ENCODE measurements at places on chromosomes 12 and 14.

GRCh38 chr12:57179331-57180086 lies 32.1 kb upstream of the LRP1-AS start:
- no peak for DNase-seq

DNA sequence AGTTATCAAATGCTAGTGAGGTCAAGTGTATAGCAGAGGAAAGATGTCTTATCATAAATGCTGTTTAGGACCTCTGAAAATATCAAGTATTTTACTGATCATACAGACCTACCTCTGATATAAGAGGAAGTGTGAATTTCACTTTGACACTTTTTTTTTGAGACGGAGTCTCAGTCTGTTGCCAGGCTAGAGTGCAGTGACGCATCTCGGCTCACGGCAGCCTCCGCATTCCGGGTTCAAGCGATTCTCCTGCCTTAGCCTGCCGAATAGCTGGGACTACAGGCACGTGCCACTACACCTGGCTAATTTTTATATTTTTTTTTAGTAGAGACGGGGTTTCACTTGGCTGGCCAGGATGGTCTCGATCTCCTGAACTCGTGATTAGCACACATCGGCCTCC lies 55.1 kb upstream of the PIK3C2G start:
- no peak for DNase-seq

- DNase-seq, result no peak
Observed at GRCh38 chr12:39047539-39048262, 142.3 kb upstream of the CPNE8 start.

- DNase-seq, result no peak
Observed at GRCh38 chr12:12546314-12546772, 16.3 kb downstream of the DUSP16 start.

DNA sequence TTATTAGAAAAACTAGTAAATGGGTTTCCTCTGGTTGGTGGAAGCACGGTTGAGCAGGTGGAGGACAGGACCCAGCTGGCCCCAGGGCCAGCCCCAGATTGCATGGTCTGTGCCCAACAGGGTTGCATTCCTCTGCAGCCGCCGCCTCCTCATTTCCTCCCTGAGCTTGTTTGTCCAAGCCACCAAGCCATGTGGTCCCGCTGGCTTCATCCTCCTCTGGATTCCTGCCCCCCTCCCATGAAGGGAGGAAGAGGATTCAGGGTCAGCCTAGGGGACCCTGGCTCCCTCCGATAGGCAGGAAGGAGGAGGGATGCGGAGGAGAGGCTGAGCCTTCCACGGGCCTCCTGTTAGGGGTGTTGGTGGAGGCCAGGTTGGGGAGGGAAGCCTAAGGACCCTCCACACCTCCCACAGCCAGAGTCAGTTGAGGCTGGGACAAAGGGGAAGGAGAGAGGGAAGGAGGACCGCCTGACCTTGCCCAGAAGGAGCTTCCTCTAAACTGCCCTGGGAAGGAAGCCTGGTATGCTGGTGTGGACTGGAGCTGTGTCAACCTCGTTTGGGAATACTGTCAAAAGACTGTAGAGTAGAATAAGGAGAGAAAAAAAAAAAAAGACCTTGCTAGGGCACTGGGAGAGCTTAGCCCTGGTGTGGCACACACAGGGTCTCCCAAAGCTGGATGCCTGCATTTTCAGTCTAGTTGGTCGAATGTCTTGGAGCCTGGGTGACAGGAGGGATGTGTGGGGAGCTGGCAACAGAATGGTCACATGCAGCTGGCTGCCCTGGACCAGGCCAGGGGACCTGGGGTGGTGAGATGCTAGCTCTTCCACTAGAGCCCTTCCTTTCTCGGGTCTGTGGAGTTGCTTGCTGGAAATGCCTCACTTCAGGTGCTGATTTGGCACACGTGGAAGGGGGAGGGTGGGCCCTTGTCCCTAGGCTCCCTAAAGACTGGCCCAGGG lies 42.4 kb downstream of the PLEKHG3 start:
- no peak for DNase-seq

GRCh38 chr12:96195845-96196451 lies 1.8 kb downstream of the ELK3 start:
- DNase-seq, result peak; percentile 42

DNA sequence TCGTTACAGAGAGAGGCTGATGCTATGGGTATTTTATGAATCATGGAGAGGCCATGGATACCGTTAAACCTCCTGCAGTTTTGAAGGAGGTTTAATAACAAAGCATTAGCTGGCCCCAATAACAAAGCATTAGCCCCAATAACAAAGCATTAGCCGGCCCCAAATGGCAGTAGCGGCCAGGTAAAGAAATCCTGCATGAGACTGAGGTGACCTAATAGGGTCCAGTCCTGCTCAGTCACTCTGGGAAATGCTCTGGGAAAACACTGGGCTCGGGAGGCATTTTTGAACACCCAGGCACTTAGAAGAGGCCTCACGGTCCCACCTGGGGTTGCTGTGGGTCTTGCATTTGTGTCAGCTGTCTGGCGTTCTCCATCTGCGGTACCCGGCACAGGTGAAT lies 776 bp upstream of the RIN3 start:
- no peak for DNase-seq

- DNase-seq, result no peak
Observed at GRCh38 chr12:52043386-52044212, 7.6 kb upstream of the NR4A1 start.

- no peak for DNase-seq
Observed at GRCh38 chr14:104690861-104691455, 1.5 kb downstream of the INF2 start.

- DNase-seq, result no peak
Observed at GRCh38 chr12:81325086-81325485, 247.2 kb downstream of the ACSS3 start.

DNA sequence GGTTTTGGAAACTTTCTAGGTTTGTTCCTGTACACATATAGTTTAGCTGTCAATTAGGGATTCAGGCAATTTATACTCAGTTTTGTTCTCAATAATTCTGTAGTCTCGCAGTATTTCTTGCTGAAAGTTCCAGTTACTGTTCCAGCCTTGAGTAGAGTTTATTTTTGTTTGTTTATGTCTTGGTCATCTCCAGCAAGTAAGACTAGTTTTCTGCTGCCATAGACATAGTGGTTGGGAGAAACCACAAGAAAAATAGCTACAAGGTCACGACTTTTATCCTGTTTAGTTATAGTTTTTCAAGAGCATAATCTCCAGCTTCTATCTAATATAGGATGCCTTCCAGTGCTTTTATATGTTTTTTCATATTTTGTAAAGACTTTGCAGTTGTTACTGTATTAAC lies 99.6 kb upstream of the FOXG1 start:
- DNase-seq, result no peak

GRCh38 chr14:74648601-74649000 lies 36.6 kb upstream of the LTBP2 start:
- no peak for DNase-seq

- peak; percentile 98 for DNase-seq
Observed at GRCh38 chr12:49740930-49741881, at the start of gene TMBIM6. Gene TMBIM6, plus strand, starts transcription at chr12:49741557. Its CDS starts 10,937 bp downstream, at chr12:49752494.

DNA sequence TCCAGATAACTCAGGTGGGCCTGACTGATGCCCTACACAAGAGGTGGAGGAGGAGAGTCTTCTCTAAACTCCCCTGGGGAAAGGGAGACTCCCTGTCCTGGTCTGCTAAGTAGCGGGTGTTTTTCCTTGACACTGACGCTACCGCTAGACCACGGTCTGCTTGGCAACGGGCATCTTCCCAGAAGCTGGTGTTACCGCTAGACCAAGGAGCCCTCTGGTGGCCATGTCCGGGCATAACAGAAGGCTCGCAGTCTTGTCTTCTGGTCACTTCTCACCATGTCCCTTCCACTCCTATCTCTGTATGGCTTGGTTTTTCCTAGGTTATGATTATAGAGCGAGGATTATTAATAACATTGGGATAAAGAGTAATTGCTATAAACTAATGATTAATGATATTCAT lies 965.5 kb downstream of the TMEM121 start:
- DNase-seq, result no peak

DNA sequence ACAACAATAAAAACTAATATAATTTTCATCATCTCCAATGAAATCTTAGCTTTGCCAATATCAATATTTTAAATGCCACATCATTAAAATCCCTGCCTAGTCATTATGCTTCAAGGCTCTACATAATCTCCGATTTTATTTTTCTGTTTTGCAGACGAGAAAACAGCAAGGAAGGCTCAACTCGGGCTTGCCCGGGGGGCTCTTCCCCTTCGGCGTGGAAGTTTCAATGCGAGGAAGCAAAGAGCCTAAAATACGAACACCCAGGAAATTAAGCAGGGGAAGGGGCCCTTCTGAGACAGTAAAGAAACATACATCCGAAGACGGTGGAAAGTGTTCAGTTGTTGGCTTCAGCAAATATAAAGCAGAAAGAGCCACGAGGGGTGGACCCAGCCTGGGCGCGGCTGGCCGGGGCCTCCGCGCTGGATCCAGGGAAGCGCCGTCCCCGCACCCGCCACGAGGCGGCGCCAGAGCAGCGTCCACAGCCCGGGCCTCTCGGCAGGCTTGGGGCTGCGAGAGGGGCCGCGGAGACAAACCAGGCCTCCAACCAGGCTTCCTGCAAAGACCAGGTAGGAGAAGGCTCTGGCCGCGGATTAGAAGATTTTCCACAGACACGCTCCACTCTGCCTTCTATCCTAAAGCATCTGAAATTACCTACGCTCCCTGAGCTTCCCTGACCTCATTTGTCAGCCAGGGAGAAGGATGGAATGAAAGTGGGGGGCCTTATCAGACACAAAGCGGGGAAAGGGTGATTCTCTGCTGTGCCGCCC lies 77.2 kb downstream of the SERPINA3 start:
- DNase-seq, result peak; percentile 41

GRCh38 chr12:96892104-96892503 lies 15.0 kb upstream of the NEDD1 start:
- DNase-seq, result no peak

DNA sequence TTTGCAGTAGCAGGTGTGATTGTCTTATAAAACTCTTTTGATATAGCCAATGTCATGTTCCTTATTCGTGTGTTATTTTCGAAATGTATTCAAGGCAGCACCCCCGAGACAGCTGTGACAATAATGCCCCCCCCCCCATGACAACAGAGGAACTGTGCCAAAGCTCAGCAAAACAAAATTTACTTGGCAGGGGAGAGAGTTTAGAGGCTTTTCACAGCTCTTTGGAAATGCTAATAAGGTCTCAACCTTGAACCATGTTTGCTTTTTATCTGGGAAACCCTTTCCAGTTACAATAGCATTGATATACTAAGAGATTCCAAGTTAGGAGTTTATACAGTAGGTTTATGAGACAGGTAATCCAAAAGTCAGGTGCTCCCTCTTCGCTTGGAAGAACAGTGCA lies 56.4 kb upstream of the USP44 start:
- DNase-seq, result no peak

DNA sequence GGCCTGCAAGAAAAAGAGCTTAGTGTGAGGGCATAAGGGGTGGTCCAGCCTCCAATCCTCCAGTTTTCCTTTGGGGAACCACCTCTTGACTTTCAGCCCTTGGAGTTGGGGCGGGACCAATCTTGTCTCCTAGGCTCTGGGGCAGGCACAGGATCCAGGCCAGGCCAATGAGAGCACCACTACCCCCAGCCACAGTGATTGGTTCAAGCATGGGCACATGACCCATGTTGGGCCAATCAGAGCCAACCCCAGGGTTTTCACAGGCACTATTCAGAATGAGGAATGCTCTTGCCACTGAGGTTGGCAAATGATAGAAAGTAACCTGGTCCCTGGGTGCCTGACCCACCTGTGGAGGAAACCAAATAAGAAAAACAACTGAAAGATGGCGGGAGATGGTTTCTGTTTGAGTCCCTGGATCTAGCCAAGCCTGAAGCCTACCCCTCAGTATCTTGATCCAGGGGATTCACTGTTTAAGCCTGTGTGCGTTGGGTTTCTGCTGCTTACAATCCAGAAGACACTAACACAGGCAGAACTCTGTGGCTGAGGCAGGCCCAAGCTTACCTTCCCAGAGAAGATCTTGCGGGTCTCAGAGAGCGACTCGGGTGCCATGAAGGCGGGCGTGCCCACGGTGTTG lies 42.9 kb downstream of the P2RX4 start:
- DNase-seq, result no peak

DNA sequence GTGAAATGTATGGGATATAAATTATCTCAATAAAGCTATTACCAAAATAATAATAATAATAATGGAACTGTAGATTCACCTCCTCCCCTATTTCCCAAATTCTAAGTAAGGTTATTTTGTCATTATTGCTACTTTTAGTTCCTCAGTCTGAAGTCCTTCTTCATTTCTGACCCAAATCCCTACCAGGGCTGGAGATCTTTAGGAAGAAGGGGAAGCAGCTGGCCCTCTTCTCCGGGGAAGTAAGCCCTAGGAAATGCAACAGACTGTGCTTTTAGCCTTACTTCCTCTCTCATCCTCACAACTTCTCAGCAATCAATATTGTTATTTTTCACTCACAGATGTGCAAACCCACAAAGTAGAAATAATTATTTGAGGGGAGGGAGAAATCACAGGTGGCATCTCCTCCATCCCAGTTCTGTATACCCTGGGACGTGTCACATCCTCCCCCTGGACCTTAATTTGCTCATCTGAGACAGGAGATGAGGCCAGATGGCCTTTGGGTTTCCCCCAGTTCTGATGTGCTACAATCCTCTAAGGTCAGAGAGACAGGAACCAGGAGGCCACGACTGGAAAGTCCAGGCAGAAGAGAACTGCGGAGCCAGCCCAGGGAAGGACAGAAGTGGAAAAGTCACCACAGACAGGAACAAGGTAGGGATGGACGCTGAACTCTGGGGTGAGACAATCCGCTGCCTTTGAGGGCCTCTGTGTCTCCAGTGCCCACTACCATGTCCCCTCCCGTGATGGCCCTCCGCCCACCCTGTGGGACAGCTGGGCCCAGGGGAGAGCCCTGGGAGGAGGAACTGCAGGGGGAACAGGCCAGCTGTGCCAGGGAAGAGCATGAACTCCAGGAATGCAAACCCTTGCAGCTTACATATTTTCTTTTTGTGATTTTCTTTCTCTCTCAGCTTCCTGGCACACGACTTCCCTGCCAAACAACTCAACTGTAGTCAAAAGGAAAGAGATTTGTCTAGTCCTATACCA lies 10.6 kb upstream of the TNFRSF1A start:
- DNase-seq, result no peak

DNA sequence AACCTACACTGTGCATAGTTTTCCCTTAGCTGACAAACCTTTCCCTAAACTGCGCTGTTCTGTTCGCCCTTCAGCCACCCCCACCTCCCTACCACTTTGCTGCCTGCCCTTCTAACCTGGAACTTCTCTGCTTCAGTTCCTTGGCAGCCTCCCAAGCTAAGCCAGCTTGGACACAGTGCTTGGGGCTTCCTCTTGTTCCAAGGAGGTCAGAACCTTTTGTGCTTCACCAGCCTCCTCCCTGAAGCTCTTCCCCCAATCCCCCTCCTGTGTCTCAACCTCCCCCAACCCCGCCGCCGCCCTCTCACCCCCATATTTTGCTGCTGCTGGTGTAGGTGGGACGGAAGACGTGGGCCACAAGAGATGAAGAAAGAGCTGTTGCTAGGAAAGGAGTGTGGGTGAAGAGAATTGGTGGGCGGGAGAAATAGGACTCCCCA lies 8.1 kb upstream of the RIC8B start:
- DNase-seq, result no peak

DNA sequence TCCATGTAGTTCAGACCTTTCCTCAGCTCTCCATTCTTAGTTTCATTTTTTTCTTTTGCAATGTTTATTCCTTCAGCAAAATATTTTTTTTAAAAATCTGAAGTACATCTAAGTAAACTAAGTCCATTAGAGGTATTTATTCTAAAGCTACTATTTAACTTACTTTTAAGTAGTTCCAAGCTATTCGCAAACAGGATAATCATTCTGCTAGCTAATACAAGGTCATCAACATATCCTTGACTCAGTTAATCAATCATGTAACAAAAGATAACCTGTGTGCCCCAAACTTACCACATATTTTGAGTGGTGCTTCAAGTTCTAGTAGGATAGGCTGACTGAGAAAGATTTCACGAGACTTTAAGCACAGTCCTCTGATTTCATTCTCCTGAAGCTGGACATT lies 11.2 kb downstream of the PPP1CC start:
- no peak for DNase-seq
